Stimulated activated CD8-positive, alpha-beta memory T cell treated with anti-CD3 and anti-CD28 coated beads, Interleukin-15, amount 100 ng/mL, for 4 hours (primary cell): ENCODE measurements at places on chromosomes 4 and X.

- no peak for DNase-seq
These were observed 192.7 kb downstream of the ZNF330 start for GRCh38 chr4:141413366-141413765.

GRCh38 chrX:40090050-40090804 lies 7.5 kb downstream of the BCOR start:
- DNase-seq, result no peak

- DNase-seq, result no peak
These were observed 4.1 kb upstream of the NDNF start for GRCh38 chr4:121076416-121076815.

DNA sequence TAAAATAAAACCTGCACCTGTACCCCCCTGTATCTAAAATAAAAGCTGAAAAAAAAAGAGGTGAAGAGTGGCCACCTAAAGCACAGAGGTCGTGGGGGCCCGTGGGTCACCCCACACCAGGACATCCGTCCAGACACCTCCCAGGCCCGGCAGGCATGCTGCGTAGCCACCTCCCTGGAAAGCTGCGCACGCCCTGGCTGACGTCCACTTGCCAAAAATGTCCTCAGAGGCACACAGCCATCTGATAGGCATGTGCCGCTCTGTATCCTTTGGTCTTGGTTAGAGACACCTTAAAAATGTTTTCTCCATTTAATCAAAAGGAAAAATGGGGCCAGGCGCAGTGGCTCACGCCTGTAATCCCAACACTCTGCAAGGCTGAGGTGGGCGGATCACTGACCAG lies 17.7 kb downstream of the FAM53A start:
- no peak for DNase-seq

DNA sequence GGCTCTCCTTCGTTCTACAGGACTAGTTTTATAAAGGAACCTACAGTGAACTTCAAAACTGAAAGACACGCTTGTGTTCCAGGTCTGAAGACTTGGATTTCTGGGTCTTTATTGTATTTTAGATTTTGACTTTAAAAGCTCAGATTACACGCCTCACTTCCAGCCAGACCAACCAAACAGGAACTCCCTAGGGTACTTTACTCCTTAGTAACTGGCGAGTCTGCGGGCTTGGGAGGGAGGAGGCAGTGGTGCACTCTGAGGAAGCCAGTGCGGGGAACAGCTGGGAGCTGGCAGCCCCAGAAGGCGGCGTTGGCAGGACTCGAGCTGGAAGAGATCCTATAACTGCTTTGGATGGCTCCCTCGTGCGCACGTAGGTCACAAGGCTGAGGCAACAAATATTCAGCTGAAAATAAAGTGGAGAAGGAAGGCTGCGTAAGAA lies 391 bp upstream of the PHKA1 start:
- DNase-seq, result no peak

DNA sequence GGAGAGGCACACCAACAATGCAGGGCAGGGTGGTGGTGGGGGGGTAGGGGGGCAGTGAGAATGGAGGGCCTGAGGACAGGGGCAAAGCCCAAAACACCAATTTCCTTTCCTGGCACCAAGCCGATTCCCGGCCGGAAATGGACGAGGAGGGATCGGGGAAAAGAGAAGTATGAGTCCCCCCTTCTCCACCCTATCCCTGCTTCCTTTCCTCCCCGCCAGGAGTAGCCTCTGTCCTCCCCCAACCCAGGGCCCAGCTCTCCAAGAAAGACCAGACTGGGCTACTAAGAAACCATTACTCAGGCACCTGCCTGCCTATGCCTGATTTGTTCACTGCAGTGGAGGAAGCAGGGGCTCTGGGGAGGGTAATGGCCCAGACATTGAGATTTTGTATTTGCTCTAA lies 402 bp downstream of the CCDC120 start:
- no peak for DNase-seq

DNA sequence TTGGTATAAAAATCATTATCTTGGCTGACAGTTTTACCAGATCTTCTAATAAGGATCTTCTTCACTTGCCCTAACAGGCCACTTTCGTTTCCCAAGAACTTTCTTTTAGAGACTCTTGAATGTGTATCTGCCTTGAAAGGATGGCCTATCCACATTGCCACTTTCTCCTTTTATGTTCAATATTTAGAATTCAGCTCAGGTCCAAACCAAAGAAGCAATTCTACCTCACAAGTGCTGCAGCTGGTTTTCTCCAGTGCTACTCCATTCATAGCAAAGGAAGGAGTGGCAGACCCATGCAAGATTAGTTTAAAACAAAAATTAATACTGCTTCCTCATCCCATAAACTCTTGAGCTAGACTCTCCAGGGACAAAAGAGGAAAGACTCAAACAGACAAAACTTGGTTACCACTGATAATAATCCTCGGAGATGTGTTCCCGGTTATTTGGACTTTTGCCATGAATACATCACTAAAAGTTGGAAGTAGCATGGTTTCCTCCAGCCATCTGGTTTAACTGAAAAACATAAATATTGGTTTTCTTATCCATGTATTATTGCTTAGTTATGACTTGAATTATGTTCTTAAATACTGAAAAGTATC lies 401.8 kb downstream of the PABPC4L start:
- no peak for DNase-seq

GRCh38 chrX:87755493-87755892 lies 237.9 kb downstream of the KLHL4 start:
- no peak for DNase-seq

DNA sequence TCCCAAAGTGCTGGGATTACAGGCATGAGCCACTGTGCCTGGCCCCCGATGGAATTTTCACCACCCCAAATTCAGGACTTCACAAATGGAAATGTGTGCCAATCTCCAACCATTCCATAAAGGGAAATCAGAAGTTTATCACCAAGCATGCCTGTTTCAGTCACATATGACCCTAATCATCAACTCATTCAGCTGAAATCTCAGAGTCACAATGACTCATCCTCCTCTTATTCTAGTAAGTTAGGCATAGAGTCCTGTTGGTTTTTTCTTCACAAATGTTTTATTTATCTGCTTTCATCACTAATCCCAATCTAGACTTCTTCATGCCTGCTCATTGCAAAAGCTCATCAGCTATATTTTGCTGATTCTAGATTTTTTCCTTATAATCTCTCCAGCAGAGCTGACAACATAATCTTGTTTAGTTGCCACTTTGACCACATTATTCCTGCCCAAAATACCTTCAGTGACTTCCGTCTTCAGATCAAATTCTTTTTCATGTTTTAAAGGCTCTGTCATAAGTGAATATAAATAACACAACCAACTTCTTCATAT lies 83.3 kb downstream of the SLC7A11 start:
- DNase-seq, result no peak

DNA sequence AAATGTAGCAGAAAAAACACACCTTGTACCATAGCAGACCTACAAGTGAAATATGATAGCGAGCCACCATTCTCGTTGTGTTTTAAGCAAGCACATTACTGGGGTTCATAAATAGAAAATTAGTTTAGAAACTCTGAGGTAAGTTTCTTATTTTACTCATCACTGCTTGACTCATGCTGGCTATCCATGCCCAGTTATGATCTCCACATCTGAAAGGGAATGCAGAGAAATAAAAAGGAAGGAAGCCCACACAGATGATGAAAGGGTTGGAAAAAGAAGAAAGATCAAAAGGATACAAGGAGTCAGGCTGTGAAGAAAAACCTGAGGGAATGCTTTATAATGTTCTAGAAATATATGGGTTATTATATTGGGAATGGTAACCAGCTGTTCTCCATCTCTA lies 54.5 kb downstream of the CAMK2D start:
- DNase-seq, result no peak

DNA sequence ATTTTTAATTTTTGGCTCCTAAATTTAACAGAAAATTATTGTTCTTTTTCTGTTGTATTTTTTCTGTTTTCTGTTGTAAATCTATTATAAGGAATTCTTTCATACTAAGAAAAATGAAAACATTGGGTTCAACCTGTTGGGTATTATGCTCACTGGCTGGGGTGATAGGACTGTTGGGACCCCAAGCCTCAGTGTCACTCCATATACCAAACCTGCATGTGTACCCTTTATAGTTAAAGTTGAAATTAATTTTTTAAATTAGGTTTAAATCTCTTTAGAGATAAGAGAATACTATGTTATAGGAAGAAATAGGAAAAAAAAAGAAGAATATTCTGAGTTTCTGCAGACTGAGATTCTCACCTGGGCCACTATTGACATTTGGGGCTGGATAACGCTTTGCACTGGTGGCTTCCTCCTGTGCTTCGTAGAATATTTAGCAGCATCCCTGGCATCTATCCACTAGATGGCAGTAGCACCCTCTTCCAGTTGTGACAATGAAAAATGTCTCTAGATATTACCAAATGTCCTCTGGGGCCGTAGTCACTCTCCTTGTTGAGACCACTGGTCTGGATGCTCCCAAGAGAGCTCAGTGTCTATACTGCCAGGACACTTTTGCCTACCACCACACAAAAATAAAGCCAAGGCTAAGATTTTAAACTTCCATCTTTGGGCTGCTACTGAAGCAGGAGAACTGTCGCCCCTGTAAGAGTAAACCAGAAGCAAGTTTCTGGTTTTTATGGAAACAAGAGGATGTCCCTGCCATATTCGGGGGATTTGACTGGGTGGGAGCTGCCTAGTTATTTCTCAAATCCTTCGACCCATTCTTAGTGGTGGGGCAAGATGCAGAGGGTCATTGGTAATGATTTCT lies 22.4 kb upstream of the CLTRN start:
- peak; percentile 16 for DNase-seq

GRCh38 chrX:108307132-108308085 lies 130.8 kb downstream of the COL4A6 start:
- no peak for DNase-seq

DNA sequence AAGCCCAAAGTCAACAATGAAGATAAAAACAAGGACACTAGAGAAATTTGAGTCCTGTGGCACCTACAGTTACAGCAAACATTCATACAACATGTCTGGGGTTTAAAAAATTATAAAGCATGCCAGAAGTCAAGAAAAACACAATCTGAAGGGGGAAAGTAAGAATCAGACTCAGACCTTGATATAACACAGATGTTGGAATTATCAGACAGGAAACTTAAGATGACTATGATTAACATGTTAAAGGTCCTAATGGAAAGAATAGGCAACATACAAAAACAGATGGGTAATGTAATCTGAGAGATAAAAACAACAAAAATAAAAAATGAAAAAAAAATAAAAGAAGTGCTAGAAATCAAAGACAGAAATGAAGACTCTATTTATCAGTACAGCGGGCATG lies 446.5 kb downstream of the SPRY1 start:
- no peak for DNase-seq

DNA sequence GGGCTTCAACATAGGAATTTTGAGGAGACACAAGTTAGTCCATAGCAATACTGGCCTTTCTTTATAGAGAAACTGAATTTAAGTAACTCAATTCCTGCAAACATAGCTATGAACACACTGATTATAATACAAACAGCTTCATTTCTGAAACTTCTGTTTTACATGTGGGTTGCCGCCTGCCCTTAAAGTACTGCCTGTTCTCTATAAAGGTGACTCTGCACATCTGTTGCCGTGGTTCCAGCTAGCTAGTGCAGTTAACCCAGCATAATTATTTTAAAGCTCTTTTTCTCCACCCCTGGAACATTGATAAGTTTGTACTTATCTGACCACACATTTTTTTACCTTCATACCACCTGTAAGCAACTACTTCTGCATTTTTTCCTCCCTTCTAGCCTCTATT lies 177.6 kb downstream of the NWD2 start:
- DNase-seq, result no peak

- no peak for DNase-seq
These were observed 82.6 kb downstream of the ANXA3 start for GRCh38 chr4:78634011-78634664.

DNA sequence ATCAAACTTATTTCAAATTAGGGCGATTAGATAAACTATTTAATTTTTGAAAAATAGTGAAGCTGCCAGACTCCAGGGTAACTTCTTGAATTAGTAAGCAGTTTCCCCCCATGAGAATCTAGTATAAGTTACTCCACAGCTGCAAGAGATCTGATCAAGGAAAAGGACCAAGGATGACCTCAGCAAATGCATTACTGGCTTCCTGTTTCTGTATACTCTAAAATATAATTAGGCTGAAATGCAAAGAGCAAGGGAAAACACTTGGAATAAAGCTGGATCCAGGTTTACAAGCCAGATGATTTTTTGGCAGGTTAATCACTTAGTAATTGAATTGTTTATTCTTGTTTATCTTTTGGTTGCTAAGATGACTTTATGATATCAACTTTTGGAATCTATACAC lies 13.4 kb upstream of the P2RY10 start:
- no peak for DNase-seq

- no peak for DNase-seq
These were observed 18.5 kb downstream of the GC start for GRCh38 chr4:71765350-71765749.

GRCh38 chr4:113657586-113658233 lies 103.8 kb downstream of the CAMK2D start:
- DNase-seq, result no peak

DNA sequence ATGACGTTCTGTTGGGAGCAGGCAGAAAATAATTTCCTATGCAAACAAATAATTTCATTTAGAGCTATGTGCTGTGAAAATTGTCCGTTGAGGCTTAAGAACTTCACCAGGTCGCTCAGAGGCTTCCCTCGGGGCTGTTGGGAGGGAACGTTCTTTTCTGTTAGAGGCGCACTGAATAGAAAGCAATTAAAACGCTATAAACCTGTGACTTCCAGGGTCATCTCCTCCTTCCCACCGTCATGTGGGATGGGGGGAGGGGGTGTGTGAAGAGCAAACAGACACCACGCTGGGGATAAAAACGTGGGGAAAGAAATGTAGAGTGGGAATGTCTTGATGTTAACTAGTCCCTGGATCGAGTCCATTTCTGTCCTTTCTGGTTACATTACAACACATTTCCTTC lies 35.2 kb upstream of the ZNF518B start:
- no peak for DNase-seq

DNA sequence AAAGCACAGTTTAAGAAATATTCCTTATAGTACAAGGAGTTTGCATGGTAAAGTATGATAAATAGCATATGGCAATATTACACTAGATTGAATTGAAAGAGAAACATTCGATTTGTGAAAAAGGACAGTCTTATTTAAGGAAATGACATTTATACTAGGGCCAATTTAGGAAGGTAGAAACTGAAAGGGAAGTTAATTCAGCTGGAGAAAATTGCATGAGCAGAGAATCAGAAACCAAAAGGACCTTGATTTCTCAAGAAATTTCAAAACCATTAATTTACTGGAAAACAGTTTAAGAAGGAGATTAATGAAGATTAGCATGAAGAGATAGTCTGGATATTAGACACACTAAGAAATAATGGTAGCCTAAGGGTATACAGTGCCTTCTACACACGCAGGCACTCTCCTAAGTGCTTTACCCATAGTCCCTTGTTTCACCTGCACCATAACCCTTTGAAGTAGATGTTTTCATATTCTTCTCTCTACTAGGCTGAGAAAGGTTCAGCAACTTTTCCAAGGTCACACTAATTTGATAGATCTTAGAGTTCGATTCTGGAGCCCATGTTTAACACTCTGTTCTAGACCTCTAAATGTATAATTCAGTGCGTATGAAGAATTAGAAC lies 259.1 kb upstream of the SLIT2 start:
- no peak for DNase-seq

GRCh38 chrX:1020634-1021166 lies 191.7 kb downstream of the CRLF2 start:
- no peak for DNase-seq

- no peak for DNase-seq
These were observed 130.7 kb downstream of the NR3C2 start for GRCh38 chr4:148311526-148311925.

- DNase-seq, result no peak
These were observed 104.0 kb downstream of the TEX13A start for GRCh38 chrX:105116486-105116885.

- DNase-seq, result no peak
These were observed 57.6 kb downstream of the PROM1 start for GRCh38 chr4:16026160-16026761.
